ENCODE measurements at places on chromosomes 13 and 19. TPM values are rescaled to one million over a fixed set of nuclear protein-coding genes. Genes with fewer than 3 reads are reported as not detected.

GRCh38 chr19:45906221-45906620 is 3.8 kb upstream of the MYPOP start:
- peaks cover 17% of the 10 kb centered on the region for H3K4me1 ChIP-seq
- H3K27me3 ChIP-seq: no peaks in the 10 kb centered on the region
- DNase-seq: no peak
- no peaks in the 10 kb centered on the region for H3K36me3 ChIP-seq
- H3K4me3 ChIP-seq: no peak overlapping the region

DNA sequence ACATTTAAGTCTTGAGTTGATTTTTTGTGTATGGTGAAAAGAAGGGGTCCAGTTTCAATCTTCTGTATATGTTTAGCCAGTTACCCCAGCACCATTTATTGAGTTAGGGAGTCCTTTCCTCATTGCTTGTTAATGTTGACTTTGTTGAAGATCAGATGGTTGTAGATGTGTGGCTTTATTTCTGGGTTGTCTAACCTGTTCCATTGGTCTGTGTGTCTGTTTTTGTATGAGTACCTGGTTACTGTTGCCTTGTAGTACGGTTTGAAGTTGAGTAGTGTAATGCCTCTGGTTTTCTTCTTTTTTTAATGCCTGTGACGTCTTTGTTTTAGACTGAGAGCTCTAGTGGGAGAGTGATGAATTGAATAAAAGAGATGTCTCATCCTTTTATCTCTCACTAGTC is 83.2 kb downstream of the NBEA start:
- H3K27me3 ChIP-seq: no peaks in the 10 kb centered on the region
- no peak overlapping the region for H3K4me3 ChIP-seq
- no peak for DNase-seq

DNA sequence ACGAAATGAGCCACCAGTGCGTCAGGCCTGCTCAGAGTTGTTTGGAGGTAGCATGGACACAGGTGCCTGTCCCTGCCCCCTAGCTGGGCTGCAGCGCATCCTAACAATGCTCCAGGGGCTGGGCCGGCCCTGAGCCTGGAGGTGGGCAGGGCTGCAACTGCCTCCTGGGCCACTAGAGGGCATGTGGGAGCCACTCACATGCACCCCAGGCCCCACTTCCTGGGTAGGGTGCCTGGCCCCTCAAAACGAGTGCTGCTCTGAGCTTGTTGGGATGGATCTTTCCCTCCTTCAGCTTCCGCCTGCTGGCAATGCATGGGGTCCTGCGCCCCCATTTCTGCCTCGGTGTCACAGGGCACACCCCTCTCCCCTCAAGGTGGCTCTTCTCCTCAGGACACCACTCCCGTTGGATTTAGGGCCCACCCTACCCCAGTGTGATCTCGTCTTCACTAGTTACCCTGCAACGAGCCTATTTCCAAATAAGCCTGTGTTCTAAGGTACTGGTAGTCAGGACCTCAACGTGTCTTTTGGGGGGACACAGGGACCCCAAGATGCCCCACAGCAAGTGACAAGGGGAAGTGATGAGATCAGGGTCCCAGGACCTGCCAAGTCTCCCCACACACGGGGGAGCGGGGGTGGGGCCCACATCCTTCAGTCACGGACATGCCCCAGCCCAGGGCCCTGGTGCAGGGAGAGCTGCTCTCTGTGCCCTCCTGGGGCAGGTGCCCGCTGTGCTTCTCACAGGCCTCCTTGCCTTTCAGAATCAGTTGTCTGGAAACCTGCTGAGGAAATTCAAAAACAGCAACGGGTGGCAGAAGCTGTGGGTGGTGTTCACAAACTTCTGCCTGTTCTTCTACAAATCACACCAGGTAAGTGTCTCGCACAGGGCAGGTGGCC is 131.3 kb downstream of the STK24 start:
- H3K36me3 ChIP-seq: peaks cover 12% of the 10 kb centered on the region
- H3K4me3 ChIP-seq: no peak overlapping the region
- H3K27ac ChIP-seq: peak overlapping the region; percentile 63
- no peaks in the 10 kb centered on the region for H3K27me3 ChIP-seq

- DNase-seq: no peak
- no peaks in the 10 kb centered on the region for H3K27me3 ChIP-seq
- H3K36me3 ChIP-seq: no peaks in the 10 kb centered on the region
- H3K4me1 ChIP-seq: no peaks in the 10 kb centered on the region
Observed at GRCh38 chr13:19185086-19185864, 3.7 kb upstream of the TUBA3C start.

GRCh38 chr13:112890316-112891145 is 78.5 kb upstream of the MCF2L start:
- no peak overlapping the region for H3K27ac ChIP-seq
- H3K36me3 ChIP-seq: no peaks in the 10 kb centered on the region
- no peak overlapping the region for H3K4me3 ChIP-seq
- no peaks in the 10 kb centered on the region for H3K27me3 ChIP-seq

DNA sequence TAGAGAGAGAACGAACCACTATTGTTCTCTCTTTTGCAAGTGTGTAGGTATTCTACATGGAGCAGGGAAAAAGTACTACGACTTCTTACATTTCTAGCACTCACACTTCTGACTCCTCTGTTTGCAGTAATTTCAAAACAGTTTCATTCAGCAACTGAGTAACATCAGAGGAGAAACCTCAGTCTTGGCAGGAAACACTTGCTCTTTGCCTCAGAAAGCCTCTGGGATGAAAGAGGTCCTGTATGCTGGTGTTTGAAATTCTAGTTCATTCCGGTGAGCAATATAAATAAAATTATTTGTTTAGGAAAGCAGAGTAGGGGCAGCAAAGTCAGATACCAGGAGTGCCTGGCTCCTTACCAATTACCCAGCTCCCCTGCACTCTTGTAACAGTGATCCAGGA is 595.5 kb downstream of the TBC1D4 start:
- H3K27ac ChIP-seq: no peak overlapping the region
- H3K4me3 ChIP-seq: no peak overlapping the region
- no peaks in the 10 kb centered on the region for H3K36me3 ChIP-seq

DNA sequence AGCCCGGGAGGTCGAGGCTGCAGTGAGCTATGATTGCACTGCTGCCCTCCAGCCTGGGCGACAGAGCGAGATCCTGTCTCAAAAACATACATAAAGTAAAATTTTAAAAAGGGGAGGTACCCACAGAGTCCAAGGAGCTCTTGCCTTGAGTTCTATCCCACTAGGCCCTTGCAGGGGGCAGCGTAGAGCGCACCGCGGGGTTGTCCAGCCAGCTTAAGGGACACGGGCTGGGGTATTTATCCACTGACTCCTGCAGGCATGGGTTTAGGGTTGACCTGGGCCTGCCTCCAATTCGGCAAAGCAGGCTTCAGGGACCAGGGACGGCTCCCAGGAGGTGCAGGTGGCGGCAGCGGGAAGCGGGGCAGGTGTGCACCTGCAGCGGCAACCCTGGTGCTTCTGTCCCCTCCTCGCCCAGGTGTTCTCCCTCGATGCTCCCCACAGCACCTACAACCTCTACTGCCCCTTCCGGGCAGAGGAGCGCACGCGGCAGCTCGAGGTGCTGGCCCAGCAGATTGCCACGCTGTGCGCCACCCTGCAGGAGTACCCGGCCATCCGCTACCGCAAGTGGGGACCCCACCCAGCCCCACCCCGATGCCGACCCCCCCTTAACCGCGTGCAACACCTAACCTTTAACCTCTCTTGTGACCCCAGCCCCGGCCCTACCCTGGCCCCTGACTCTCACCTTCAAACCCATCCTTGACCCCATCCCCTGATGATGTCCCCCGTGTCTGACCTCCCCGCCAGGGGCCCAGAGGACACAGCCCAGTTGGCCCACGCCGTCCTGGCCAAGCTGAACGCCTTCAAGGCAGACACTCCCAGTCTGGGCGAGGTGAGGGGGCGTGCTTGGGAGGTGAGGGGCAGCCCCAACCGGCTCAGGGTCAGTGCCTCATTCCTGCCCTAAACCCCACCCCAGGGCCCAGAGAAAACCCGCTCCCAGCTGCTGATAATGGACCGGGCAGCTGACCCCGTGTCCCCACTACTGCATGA is 4.7 kb downstream of the STXBP2 start:
- H3K4me1 ChIP-seq: peaks cover 24% of the 10 kb centered on the region
- H3K27ac ChIP-seq: no peak overlapping the region
- no peak for DNase-seq
- H3K36me3 ChIP-seq: peaks cover 16% of the 10 kb centered on the region

DNA sequence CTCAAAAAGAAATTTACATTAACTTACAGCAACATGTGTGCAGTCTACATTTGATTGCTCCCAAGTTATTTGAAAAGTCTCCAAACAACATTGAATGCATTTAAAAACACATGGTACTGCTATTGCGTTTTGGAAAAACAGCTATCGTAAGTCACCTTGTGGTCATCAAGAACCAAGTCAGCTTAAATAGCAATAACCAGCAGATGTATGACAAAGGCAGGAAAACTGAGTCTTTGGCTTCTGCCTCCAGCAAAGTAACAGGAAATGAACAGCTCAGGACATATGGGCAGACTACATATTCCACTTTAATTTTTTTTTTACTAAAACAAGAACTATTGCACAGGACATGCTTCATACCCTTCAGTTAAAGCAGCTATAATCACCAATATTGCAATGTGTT is 580.6 kb upstream of the SPRY2 start:
- DNase-seq: no peak
- H3K4me3 ChIP-seq: no peak overlapping the region
- no peaks in the 10 kb centered on the region for H3K4me1 ChIP-seq
- no peaks in the 10 kb centered on the region for H3K36me3 ChIP-seq
- no peaks in the 10 kb centered on the region for H3K27me3 ChIP-seq
- no peak overlapping the region for H3K27ac ChIP-seq

- no peak for DNase-seq
- H3K4me1 ChIP-seq: no peaks in the 10 kb centered on the region
- no peak overlapping the region for H3K4me3 ChIP-seq
- no peak overlapping the region for H3K27ac ChIP-seq
- H3K27me3 ChIP-seq: peaks cover 2% of the 10 kb centered on the region
Observed at GRCh38 chr13:46963904-46964303, 67.1 kb upstream of the HTR2A start.

DNA sequence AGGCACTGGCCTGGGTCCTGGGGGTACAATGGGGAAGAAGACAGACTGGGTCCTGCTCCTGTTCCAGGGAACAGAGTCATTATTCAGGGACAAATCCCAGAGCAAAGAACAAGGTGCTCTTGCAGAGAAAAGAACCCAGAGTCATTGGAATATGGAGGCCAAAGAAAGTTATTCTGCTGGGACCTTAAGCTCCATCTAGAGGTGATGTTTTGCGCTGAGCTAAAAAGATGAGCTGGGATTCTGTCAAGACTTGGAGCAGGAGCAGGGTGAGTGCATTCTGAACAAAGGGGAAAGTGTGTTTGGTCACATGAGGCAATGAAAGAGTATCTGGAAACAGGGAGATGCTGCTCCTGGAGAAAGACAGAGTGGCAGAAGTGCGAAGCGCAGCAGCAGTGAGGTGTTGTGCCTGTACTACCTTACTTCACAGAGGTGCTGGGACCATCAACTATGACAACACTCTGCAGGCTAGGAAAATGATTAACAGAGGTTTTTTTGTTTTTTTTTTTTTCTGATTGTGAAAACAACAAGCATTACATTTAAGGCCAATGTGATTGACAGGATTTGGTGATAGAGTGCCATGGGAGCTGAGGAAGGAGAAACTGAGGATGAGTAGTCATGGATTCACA is 95.3 kb upstream of the TNFSF11 start:
- no peak overlapping the region for H3K27ac ChIP-seq
- H3K4me1 ChIP-seq: no peaks in the 10 kb centered on the region
- H3K27me3 ChIP-seq: no peaks in the 10 kb centered on the region
- no peaks in the 10 kb centered on the region for H3K36me3 ChIP-seq
- H3K4me3 ChIP-seq: no peak overlapping the region

- H3K4me3 ChIP-seq: peak overlapping the region; percentile 24
- DNase-seq: peak; percentile 65
- no peaks in the 10 kb centered on the region for H3K36me3 ChIP-seq
- no peaks in the 10 kb centered on the region for H3K27me3 ChIP-seq
Observed at GRCh38 chr13:29958476-29958875, 108.1 kb upstream of the UBL3 start.

- no peak overlapping the region for H3K4me3 ChIP-seq
- H3K36me3 ChIP-seq: no peaks in the 10 kb centered on the region
- H3K27ac ChIP-seq: no peak overlapping the region
- DNase-seq: no peak
Observed at GRCh38 chr13:25111585-25111956, 15.6 kb downstream of the PABPC3 start.

DNA sequence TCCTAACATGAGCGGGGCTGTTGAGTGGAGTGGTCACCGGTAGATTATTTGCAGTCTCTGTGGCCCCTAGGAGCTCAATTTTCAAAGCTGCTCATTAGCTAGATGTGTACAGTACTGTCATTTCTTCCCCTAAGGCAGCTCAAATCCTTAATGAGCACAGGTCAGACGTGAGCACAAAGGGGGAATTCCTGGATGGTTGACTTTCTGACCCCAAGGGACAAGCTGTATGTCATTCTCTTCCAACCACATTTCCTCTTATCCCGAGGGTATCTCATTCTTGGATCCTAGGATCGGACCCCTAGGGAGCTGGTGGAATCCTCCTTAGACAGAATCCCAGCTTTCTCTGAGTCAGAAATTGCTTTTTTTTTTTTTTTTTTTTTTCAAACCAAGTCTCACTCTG is 5.7 kb upstream of the OR7G3 start:
- no peaks in the 10 kb centered on the region for H3K36me3 ChIP-seq
- no peak overlapping the region for H3K27ac ChIP-seq
- no peaks in the 10 kb centered on the region for H3K4me1 ChIP-seq
- H3K27me3 ChIP-seq: peaks cover under 1% of the 10 kb centered on the region
- no peak for DNase-seq
- no peak overlapping the region for H3K4me3 ChIP-seq

- no peak overlapping the region for H3K4me3 ChIP-seq
- H3K36me3 ChIP-seq: no peaks in the 10 kb centered on the region
- no peak for DNase-seq
- H3K4me1 ChIP-seq: peaks cover 30% of the 10 kb centered on the region
- H3K27me3 ChIP-seq: no peaks in the 10 kb centered on the region
Observed at GRCh38 chr19:42189133-42189532, 28.3 kb downstream of the DEDD2 start.

DNA sequence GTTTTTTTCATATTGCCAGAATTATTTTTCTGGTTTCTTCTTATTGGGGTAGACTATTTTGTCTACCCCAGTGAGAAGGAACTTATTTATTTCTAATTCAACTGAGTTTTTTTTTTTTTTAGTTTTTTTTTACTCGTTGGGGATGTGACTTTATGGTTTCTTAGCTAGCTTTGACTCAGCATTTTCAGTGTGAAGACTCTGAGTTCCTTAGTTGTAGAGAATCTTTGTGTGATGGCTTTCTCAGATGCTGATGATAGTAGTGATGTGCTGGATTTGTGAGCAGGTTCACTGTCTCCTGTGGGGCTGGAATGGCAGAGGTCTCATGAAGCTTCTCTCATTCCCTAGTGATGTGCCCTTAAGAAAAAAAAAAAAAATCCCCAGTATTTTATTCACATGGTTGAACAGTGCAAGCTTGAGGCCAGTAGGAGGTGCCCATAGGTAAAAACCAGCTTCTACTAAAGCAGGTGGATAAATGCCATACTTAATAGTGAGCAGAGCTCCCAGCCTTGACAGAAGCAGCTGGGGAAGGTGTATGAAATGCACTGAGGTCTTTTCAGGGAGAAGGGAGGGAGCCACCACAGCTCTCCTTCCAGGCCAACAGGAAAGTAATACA is 106.2 kb upstream of the KLF5 start:
- no peak overlapping the region for H3K4me3 ChIP-seq
- H3K27me3 ChIP-seq: no peaks in the 10 kb centered on the region
- DNase-seq: no peak
- H3K36me3 ChIP-seq: peaks cover 10% of the 10 kb centered on the region
- no peaks in the 10 kb centered on the region for H3K4me1 ChIP-seq

The TARM1 gene
- total RNA-seq: not detected

The ZNF606 gene
- total RNA-seq: 10.3 TPM

The KCTD12 gene
- 2.8 TPM for total RNA-seq

The SCEL gene
- not detected for total RNA-seq

The KRI1 gene
- 34.6 TPM for total RNA-seq

The FUT3 gene
- not detected for total RNA-seq

The UQCRFS1 gene
- total RNA-seq: 27.2 TPM

The C1QTNF9 gene
- 0.20 TPM for total RNA-seq

The SELENOW gene
- 119 TPM for total RNA-seq

All from CD4-positive, CD25-positive, alpha-beta regulatory T cell (primary cell).